T-cell (primary cell): ENCODE measurements at places on chromosomes 6 and 20. TPM values are rescaled to one million over a fixed set of nuclear protein-coding genes. Genes with fewer than 3 reads are reported as not detected.

PCK1 gene
- total RNA-seq = 0.53 TPM

DNA sequence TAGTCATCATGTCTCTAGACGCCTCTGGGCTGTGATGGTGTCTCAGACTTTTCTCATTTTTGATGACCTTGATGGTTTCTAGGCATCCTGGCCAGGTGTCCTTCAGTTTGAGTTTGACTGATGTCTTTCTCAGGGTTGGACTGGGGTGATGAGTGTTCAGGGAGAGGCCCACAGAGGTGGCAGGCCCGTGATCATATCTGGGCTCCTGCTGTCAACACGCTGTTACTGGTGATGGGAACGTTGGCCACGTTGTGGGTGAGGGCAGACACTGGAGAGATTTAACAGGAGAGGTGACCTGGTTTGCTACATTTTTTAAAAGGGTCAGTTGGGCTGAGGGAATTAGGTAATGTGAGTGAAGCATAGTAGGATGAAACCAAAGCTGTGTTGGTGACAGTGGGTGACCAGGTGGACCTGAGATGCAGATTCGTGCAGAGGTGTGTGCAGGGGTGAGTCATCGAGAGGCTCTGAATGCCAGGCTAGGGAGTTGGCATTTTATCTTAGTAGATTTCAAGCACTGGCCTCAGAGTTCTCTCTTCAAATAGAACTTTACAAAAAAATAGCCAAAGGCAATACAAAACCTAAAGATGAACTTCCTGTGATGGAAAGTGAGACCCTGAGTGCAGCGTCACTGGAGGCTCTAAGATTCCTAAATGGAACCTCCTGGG, 174.1 kb downstream of the CDH26 start:
- DNase-seq = no peak

DNA sequence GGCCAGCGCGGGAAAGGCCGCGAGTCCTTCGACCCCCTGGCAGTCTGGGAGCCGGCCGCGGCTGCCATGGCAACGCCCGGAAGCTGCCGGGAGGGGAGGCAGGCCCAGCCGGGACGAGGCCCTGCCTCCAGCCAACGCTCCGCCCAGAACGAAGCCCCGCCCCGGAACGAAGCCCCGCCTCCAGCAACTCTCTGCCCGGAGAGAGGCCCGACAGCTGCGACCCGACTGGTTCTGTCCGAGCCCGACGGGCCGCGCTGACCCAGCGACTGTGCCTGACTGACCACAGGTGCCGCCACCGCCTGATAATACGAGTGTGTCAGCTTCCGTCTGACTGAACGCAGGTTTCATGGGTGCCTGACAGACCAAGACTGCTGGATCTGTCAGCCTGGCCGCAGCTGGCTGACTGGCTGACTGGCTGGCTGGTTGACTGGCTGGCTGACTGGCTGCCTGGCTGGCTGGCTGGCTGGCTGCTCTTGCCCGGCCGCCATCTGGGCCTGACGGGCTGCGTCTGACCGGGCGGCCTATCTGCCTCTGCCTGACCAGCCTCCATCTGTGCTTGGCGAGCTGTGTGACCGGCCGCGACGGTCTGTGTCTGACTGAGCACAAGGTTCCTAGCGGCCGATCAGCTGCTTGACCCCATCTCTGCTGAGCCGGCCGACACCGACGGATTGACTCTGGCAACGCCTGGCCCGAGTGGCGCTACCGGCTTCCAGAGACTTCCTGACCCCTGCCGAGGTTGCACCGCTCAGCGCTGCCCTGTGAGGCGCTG, 89.7 kb upstream of the EPB41L1 start:
- DNase-seq = peak; percentile 86

DNA sequence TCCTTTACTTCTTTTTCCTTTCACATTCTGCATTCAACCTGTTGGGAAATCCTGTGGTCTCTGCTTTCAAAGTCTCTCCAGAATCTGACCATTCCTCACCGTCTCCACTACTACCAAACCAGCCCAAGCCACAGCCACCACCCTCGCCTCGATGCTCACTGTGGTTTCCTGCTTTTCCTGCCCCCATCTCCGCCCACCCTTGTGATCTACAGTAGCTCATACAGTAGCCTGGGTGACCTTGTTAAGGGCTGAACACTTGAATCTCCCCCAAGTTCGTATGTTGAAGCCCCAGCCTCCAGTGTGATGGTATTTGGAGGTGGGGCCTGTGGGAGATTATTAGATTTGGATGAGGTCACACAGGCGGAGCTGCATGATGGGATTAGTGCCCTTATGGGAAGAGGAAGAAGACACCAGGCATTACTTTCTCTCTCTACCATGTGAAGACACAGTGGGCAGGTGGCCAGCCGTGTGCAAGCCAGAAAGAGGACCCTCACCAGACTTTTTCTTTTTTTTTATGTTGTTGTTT, 189.0 kb upstream of the UST start:
- DNase-seq = no peak
